ENCODE measurements at places on chromosomes 1 and 21. TPM values are rescaled to one million over a fixed set of nuclear protein-coding genes. Genes with fewer than 3 reads are reported as not detected.

GRCh38 chr1:9419369-9420041 lies 119.8 kb upstream of the SLC25A33 start:
- no peak for DNase-seq

DNA sequence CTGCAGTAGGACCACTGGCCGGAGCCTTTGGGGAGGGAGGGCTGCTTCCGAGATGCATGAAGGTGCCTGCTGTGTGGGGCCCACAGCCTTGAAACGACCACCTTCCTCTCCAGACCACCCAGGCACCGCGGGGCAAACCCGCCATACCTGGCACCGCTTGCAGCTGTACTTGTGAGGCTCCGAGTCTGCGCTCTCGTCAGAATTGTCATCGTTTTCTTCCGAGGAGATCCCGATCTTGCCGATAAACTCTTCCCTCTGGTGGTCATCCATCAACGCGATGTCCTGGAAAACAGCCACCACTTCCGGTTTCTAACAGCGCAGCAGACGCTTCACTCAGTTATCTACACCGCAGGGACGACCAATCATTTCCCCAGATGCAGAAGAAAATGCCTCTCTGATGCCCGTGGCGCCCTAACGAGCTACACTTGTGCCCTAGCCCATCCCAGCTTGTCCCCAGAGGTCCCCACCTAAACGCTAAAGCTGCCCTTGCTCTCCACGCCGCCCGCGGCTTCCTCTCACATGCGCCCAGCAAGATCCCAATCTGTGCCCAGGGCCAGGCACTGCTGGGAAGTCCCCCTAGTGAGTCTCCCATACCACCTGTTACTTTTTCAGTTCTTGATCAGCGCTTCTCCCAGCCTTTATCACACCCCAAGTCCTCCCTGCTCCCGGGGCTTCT lies 55.0 kb upstream of the RIPK4 start:
- no peak for DNase-seq

TMED5 gene
- 47.4 TPM for total RNA-seq

GRCh38 chr1:17554954-17555353 lies 15.5 kb downstream of the ARHGEF10L start:
- no peak for DNase-seq

CD247 gene
- total RNA-seq, result not detected

GRCh38 chr1:119808972-119809550 lies 2.2 kb downstream of the REG4 start:
- peak; percentile 61 for DNase-seq

Data from tibial nerve (tissue), 4 donors.